GM13977 (cell line): ENCODE measurements at places on chromosomes 7 and 10.

DNA sequence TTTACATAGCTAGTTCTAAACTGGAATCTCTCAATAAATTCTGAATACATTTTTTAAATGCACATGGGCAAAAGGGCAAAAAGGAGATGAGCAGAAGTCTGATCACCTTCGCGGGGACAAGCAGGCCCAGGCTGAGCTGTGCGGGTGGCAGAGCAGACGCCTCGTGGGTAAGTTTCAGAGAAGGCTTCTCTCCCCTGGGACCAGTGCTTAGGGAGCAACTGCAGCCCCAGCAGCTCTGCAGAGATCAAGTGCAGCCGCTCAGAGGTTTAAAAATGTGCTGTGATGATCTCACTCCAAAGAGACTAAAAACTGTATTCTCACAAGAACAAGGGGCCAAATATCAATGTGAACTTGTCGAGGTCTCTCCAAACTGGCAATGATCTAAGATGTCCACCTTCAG, 264.3 kb upstream of the RNF32 start:
- no peak for DNase-seq

DNA sequence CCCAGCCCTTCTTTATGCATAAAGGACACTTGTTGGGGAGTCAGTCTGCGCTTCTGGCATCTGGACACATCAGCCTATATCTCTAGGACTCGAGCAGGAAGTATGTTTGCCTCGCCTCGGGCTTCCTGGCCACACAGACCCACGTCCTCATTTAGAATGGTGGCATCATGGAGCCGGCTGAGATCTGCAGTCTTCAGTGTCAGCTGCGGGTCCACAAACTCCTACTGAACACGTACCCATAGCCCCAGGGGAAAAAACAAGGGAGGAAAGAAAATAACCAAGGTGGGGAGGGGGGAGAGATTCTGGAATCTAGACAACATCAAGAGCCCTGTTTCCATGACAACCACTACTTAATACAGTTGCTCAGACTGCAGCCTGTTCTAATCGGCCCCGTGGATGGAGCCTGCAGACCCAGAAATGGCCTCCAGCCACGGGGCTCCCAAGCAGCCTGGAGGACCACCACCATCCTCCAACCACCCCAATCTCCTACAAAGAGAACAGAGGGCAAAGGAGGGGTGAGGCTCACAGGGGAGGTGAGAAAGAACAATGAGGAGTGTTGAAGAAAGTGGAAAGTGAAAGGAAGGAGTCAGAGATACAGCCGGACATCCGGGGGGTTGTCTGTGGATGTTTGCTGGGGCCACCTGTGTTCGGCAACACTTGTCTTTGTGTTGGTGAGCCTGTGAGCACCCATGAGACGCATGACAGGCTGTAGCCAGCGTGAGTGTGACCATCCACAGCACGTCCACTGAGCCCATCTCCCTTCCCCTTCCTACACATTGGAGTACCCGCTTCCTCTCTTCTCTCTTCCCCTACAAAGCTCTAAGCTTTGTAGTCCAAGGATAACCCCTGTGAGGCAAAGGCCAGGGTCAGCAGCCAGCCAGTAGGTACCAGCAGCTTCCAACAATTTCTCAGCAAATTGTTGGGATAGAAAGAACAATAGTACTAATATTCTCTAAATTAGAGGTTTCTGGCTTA, 141.0 kb downstream of the PLXNA4 start:
- no peak for DNase-seq

DNA sequence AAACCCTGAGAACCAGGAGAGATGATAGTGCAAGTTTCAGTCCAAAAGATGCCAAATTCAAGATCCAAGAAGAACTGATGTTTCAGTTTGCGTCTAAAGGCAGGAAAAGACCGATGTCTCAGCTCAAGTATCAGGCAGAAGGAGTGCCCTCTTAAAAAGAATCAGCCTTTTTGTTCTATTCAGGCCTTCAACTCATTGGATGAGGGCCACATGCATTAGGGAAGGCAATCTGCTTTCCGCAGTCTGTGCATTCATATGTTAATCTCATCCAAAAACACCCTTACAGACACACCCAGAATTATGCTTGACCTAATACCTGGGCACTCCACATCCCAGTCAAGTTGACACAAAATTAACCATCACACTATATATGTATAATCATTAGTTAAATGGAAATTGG, 45.2 kb downstream of the DNAJB9 start:
- no peak for DNase-seq

DNA sequence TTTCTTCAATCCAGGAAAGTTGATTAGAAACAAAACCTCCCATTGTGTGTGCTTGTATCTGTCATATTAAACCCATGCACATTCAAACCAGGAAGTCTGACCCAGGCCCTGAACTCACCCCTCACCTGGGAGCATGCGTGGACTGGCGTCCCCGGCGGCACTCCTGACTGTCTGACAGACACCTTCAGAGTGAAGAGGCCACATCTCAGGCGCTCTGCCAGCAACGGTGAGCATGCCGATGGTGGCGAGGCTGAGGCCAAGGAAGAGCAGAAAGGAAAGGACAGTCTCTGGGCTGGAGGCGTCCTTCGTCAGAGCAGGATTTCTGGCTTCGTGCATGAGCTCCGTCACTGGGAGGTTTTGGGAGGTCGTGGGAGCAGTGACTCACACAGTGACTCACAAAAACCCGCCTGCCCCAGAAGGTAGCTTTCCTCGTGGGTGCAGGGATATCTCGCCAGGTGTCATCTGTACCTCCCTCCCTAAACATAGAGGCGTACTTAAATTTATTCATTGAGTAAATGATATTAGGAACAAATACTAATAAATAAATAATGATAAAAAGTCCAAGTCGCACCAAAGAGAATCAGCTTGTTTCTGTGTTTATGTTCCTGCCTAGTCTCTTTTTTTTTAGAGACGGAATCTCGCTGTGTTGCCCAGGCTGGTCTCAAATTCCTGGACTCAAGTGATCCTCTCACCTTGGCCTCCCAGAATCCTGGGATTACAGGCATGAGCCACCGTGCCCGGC, 13.5 kb downstream of the IQCE start:
- DNase-seq: no peak

DNA sequence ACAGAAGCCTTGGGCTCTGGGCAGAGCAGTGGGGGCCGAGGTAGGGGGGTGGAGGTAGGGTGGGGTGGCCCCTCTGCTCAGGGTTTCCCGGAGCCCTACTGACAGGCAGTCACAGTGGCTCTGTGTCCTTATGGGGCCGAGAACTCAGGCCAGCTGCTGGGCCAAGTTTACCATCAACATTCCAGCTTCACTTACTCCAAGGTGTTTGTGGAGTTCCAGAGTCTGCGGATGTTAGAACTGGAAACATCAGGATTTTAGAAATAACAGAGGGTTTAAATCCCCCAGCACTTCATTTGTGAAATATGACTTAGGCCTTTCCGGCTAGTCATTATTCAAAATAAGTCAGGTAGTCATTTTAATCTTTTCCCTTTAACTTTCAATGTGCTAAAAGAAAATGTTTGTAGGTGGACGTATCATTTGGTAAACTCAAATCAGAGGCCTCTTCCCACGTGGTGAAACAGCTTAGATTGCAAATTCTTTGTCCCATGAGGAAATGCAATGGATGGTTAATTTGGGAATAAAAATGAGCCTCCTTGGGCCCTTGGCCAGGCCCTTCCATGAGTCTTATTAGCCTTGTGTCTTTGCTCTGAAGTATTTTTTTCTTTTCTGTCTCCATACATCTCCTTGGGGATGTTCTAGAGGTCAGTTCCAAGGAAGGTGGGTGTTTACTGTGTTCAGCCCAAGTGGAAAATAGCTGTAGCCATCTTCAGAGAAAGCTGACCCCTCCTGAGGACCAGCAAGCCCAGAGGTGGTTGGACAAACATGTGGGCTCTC, 99.6 kb upstream of the BTBD16 start:
- no peak for DNase-seq

DNA sequence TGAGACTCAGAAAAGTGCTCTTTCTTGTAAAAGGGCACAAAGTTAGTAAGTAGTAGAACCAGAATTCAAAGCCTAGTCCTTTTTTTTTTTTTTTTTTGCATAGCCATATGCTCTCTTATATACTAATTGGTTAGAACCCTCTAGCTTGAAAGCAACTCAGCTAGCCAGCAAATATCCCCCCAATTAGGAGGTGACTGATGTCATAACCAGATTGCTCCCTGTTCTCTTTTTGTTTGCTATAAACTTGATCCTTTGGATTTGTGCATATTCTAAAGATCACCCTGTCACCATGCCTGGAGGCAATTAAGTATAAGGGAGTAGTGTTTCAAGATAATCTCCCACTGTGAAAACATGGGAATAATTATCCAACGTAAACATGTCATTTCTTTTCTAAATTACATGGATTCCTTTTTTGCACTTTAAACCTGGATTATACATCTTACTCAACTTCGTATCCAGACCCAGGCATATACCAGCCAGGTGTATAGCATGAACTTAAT, 963.4 kb downstream of the CNTNAP2 start:
- no peak for DNase-seq

DNA sequence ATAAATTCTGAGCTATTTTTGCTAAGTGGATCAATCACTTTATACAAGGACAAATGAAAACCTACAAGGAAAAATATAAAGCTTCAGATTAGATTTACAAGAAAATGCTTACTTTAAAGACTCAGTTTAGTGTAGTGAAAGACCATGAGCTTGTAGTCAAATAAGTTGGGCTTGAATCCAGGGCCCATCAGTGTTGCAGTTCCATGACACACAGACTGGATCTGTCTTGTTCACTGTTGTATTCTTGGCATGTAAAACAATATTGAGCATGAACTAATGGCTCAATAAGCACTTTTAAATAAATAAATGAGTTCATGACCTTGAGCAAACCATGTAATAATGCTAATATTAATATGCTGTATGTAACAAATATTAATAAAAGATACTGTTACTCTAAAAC, 164.6 kb upstream of the KCND2 start:
- DNase-seq: no peak

DNA sequence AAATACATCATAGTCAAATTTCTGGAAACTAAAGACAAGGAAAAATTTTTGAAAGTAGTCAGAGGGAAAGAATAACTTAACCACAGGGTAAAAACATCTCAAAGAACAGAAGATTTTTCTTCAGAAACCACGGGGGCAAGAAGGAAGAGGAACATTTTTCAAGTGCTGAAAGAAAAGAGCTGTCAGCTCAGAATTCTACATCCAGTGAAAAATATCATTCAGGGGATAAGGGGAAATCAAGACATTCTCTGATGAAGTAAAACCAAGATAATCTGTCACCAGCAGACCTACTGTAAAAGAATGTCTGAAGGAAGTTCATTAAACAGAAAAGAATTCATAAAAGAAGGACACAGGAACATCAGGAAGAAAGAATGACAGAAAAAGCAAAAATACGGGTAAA, 111.2 kb upstream of the TMEM72 start:
- no peak for DNase-seq

GRCh38 chr10:110059925-110060324, 52.1 kb downstream of the ADD3 start:
- DNase-seq: no peak

DNA sequence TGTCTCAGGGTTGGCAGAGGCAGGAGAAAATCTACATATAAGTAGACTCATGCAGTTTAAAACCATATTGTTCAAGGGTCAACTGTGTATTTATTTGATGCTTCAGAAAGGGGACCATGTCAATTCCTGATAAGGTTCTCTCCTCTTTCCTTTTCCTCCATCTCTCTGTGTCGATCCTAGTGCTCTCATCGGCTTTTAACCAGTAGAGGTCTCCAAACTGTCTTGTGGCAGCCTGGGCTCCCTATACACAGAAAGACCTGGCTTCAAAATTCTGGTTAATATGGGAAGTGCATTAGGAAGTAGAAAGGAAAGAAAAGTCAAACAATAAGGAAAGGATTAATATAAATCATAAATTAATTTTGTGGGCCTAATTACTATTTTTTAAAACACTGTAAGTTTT, 304.4 kb upstream of the C7orf33 start:
- DNase-seq: no peak

DNA sequence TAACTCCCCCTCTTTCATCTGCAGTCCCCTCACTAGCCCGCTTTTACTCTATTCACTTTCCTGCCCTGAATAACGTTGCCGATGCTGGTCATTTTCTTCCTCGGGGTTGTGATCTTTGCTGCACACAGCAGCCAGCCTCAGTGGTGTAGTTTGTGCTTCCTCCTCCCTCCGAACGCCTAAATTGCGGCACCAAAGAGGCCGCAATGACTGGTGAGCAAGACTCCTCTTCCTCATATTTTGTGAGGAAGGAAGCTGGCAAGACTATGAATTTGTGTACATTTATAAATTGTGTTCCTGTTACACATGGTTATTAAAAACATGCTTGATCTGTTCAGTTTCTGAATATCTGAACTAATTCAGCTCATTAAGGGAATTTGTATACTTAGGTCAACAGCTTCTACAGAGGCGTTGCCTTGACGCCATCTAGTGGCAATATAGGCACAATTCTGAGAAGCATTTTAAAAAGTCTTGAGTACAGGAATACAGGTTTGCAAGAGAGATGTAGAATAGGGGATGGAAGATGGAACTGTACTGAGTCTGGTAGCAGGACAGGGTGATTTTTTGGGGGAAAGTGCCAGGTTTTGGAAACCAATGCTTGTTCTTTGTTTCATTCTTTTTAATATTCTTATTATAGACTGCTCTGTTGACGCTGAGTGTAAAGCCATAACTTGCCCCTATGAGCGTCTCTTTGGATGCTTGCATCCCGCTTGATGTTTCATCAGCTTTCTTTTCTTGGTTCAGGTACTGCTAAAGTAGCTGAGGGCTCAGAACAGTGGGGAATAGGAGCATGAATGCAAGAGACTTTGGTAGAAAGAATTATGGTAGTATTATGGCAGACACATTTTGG, 4.1 kb upstream of the TAS2R5 start:
- peak; percentile 71 for DNase-seq

DNA sequence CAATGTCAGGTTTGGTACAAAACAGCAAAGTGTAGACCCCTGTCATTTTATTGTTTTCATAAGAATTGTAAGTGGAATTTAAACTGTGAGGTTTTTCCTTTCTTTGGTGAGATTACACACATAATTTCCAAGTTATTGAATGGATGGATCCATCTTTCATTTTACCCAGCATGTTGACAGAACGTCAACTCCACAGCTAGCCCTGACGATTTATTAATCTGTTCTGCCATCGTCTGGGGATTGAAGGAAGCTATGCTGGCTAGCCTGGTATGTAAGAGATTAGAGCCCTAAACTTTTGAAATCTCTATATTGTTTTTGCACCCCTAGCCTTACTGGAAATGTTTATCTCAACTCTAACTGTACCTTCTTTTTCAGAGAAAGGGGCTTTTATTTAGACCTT, 8.6 kb downstream of the WNT16 start:
- peak; percentile 12 for DNase-seq

GRCh38 chr7:10662491-10662890, 311.2 kb upstream of the PHF14 start:
- no peak for DNase-seq

- no peak for DNase-seq
These were observed 137.5 kb downstream of the CD36 start for GRCh38 chr7:80775897-80776296.
